ENCODE measurements at places on chromosomes 12 and 14.

- no peak for DNase-seq
These were observed 79.6 kb downstream of the EXOC5 start for GRCh38 chr14:57189070-57189469.

DNA sequence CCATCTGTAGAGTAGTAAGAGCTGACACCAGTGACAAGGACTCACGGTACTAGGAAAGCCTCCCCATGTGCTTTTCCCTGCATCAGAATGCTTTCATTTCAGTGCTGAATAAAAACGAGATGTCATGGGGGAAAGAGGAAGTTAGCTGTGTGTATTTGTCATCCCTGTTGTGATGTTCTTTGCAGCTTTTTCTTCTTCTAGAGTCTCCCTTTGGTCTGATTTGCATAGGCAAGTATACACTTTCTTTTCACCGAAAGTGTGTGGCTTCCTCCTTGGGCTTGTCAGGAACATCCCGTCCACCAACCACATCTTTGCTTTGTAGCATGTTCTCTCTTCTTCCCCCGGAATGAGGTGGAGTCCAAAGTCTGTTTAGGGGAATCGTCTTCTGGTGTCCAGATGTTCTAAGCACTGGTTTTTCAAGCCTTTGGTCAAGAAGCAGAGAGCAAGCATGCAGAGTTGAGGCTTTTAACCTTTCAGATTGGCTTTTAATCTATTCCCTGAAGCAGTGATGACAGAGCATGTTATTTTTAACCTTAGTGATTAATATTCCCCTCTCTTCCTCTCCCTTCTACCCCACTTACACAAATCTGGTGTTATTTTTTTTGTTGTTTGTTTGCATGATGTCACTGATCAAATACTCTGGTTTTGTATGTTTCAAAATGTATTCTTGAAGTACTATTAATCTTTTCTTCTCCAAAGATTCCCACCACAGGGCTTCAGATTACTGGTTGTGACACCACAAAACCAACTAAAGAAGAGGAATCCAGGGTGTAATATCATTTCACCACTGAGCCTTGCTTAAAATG, 163.4 kb downstream of the SAMD4A start:
- peak; percentile 21 for DNase-seq

GRCh38 chr14:37045340-37046061, 126.9 kb downstream of the SLC25A21 start:
- no peak for DNase-seq

- DNase-seq = no peak
These were observed 201.3 kb upstream of the FOXN3 start for GRCh38 chr14:89618330-89618708.

DNA sequence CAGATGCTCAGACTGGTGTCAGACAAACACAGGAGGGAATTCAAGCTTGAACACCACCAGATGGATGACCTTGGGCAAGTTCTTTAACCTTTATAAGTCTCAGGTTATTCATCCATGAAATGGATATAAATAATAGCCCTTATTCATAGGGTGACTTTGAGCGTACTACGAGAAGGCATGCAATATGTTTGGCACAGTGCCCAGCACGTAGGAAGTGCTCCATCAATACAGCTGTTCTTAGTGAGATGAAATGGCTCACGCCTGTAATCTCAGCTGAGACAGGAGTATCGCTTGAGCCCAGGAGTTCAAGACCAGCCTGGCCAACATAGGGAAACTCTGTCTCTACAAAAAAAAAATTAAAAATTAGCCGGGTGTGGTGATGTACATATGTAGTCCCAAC, 84.8 kb upstream of the FICD start:
- no peak for DNase-seq

DNA sequence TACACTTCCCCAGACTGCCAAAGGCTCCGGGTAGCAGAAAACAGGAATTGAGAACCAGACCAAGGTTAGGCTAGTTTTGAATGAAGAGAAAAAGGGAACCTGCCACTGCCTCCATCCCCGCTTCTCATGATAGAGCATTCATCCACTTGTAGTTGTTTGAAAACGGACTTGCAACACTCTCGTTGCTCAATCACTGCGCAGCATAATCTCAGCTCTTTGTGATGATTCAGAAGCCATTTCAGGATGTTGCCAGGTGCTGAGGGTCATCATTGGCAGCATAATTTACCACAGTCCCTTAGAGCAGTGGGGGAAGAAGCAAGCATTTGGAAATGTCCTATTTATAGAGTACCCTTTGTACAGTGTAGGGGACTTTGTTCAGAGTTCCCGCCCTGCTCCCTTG, 25.6 kb downstream of the KCNK13 start:
- no peak for DNase-seq

- DNase-seq = no peak
These were observed 211.6 kb downstream of the SYNE2 start for GRCh38 chr14:64064447-64064846.

DNA sequence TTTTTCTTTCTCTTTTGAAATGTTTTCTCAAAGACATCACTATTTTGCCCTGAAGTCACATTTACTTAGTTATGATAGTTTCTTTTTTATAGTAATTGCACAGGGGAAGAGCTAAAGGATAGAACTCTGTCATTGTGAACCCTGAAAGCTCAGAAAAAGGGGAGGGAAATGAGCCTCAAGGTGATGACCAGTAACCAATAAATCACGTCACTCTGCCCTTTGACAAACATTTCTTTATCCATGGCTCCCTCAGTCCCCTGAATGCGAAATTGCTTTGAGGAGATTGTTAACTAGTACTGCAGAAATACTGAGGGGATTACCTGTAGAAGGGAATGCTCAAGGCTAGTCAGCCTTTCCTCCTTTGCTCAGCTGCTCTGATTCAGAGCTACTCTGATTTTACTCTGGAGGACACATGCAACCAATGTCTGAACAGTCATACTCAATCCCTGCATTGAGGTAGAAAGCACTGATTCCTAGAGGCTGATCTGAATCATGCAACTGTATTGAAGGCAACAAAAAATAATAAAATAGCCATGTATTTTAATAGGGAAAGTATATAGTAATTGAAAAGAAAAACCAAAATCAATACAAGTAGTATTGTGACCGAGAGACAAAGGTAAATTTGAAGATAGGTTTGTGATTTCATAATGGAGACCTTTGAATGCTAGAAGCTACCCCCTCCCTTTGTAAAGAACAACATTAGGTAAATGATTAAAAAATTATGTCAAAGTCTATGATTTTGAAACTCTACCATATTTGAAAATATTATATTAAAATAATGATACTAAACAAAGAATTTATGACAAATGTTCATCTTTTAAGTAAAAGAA, 24.7 kb downstream of the SLCO1B1 start:
- DNase-seq = no peak

DNA sequence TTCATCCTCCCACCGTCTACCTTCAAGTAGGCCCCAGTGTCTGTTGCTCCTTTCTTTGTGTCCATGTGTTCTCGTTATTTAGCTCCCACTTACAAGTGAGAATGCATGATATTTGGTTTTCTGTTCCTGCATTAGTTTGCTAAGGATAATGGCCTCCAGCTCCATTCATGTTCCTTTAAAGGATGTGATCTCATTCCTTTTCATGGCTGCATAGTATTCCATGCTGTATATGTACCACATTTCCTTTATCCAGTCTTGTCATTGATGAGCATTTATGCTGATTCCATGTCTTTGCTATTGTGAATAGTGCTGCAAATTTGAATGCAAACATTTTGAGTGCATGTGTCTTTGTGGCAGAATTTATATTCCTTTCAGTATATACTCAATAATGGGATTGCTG, 259.6 kb upstream of the PELI2 start:
- no peak for DNase-seq

- no peak for DNase-seq
These were observed 56.1 kb upstream of the FUT8 start for GRCh38 chr14:65356327-65356836.

DNA sequence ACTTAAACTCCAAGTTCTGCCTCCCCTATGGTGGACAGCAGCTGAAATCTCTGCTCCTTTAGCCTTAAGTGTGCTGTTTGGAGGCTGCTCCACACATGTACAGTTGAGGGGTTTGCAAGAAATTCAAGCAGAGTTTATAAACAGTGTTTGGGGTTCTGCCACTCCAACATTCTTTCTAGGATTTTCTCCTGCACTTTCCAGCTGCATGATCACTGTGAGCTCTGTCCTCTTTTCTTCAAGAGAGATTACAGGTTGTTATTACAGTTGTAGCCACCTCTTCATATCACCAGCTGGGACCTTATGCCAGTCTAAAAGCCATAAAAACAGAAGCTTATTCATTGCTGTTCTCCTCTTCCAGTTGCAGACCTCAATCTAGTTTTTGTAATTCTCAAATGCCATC, 8.4 kb downstream of the ZBTB25 start:
- no peak for DNase-seq

DNA sequence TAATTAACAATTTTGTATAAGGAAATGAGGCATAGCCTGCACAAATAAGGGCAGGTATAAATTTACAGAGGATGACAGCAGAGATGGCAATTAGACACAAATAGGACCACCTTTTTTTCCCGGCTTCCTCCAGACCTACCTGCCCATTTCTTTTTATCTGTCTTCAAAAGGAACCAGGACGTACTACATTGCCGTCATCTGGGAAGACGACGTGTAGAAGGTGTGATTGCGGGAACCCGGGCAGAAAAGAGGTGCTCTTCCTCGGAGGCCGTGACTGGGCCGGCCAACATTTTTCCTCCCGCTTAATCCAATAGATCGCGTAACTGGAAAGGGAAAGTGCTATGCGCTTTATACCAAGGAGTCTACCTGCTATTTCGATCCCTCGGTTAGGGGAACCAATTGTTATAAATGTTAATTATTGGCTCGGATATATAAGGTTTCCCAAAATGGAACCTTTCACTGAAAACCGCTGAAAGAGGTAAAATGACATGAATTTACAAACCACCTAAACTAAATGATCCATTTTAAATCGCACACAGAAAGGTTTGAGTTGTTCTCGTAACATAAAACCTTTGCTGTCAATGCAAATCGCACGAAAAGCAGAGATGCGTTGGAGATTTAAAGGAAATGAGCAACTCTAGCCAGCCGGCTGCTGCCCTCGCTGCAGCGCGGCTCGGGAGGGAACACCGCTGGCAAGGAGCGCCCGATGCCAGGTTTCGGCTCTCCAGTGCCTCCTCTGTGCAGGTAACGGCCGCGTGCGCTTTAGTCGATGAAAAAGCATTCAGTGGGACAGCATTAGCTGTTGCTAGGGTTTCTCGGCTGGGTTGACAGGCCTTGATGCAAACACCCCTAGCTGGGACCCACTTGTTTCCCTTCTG, 2.8 kb upstream of the SIX1 start:
- no peak for DNase-seq

DNA sequence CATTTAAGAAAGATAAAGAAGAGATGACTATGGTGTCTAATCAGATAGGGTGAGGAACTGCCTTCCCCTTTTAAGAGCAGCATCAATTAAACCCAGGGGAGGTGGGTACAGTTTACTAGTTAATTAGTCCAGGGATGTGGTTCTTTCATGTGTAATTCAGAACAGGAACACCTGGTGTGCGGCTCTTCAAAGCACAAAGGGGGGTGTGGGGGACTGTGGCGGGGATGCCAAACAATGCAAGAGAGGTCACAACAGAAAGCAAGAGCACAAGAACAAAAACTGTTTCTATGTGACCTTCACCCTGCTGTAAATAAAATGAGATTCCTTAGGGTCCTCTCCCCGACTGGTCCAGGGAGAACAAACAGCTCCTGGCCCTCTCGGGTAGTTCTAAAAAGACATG, 183.9 kb upstream of the SOX5 start:
- DNase-seq = no peak

DNA sequence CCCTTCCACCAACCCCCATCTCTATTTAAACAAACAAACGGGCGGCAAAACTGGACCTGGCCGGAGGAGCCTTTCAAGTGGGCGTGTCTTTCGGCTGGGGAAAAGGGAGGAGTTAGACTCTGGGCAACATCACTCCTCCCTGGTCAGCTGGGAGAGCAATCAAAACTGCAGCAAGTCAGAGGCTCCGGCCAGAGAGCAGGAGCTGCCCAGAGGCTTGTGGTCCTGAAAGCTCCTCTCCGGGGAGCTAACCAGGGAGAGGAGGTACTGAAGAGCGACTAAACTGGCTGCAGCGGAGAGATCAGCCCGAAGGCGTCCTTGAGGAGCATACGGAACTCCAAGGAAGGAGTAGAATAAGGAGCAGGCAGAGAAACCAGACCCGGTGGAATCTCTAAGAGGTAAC, at the start of gene NEUROD4:
Gene NEUROD4 (plus strand): TSS at position 191 of the 400 bp plus-strand sequence. CDS start 6,466 bp downstream, outside the sequence.
- no peak for DNase-seq

GRCh38 chr12:104025771-104026170, 24.2 kb downstream of the GLT8D2 start:
- DNase-seq = no peak

DNA sequence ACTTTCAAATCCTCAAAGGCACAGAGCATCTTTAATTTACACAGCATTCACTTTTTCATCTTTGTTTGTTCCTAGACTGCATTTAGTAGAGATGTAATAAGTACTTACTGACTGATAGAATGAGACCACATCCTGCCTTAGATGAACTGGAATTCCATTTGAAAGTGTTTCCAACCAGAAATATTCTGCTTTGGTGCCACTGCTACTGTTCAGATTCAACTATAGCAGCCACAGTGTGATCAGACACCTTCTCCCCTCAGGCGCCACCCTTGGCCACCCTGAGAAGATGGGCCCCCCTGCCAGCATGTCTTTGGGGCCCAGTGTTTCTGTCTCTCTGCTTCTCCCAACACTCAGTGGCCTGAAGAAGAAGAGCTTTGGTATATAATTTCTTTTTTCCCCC, 449.1 kb downstream of the RAD51B start:
- no peak for DNase-seq

GRCh38 chr12:51678086-51678724, 87.2 kb downstream of the SCN8A start:
- DNase-seq = peak; percentile 13

DNA sequence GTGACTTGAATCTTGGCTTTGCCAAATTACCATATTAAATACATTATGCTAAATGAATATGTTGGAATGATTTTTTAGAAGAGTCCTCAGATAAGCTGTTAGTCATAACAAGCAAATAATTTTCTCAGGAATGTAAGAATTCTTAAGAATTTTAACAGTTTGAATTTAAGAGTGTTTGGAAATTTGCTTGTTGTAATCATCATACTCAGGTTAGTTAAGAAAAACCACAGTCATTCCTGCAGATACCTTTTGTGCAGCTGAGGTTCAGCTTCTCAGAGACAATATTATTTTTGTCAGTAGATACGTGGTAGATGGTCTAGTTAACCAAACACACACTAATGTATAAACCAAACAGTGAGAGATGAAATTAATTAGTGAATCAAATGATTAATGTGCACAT, 8.9 kb downstream of the WNK1 start:
- DNase-seq = no peak

DNA sequence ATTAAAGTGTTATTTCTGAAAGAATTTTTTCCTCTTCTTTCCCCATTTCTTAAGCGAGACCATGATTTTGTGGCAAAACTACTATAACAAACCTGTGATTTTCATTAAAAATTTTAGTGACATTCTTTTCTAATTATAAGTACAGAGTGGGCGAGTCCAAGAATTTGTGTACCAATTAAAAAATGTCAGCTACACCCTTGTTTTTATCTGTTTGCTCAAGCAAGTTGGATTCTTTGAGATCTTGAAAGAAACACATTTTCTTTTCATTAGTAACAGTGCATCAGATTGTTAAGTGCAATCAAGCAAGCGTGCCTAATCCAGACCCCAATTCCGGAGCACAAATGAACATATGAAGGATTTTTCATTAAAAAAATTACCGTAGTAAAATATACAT, 338.8 kb upstream of the DDHD1 start:
- DNase-seq = no peak

- no peak for DNase-seq
These were observed 3.4 kb downstream of the XPOT start for GRCh38 chr12:64407342-64408223.
